ENCODE measurements at places on chromosomes 16 and 17. TPM values are rescaled to one million over a fixed set of nuclear protein-coding genes. Genes with fewer than 3 reads are reported as not detected.

HBQ1 gene
- total RNA-seq: 6.1 TPM

TRIM37 gene
- total RNA-seq: 25.9 TPM

ACSM2B gene
- not detected for total RNA-seq

TPSD1 gene
- not detected for total RNA-seq

ATP6V0C gene
- total RNA-seq: 329 TPM

ANKRD40CL gene
- total RNA-seq: not detected

SYT17 gene
- total RNA-seq: 12.4 TPM

EPN3 gene
- 0.14 TPM for total RNA-seq

MFAP4 gene
- not detected for total RNA-seq

MYH11 gene
- 0.09 TPM for total RNA-seq

PRDM7 gene
- not detected for total RNA-seq

ACSM3 gene
- 3.9 TPM for total RNA-seq

G6PC1 gene
- total RNA-seq: not detected

MYL4 gene
- not detected for total RNA-seq

CMTM3 gene
- 92.9 TPM for total RNA-seq

SPDYE4 gene
- not detected for total RNA-seq

PRKCB gene
- 0.22 TPM for total RNA-seq

ASPHD1 gene
- total RNA-seq: 20.2 TPM

CEMP1 gene
- total RNA-seq: not detected

ADAM11 gene
- total RNA-seq: 2.2 TPM

PRSS22 gene
- total RNA-seq: 0.62 TPM

CDRT15 gene
- total RNA-seq: not detected

DHRS13 gene
- 6.6 TPM for total RNA-seq

CHST5 gene
- 0.11 TPM for total RNA-seq

CTCF gene
- 32.2 TPM for total RNA-seq

SEPTIN12 gene
- not detected for total RNA-seq

IRF8 gene
- 0.41 TPM for total RNA-seq

TP53TG3D gene
- 0.97 TPM for total RNA-seq

CCL7 gene
- 0.27 TPM for total RNA-seq

CES3 gene
- 3.0 TPM for total RNA-seq

PARD6A gene
- 1.7 TPM for total RNA-seq

OR1D2 gene
- not detected for total RNA-seq

CDH8 gene
- total RNA-seq: 0.74 TPM

DCAF7 gene
- total RNA-seq: 42.0 TPM

NPIPA3 gene
- total RNA-seq: 1.0 TPM

STX4 gene
- 63.2 TPM for total RNA-seq

Data from A549 treated with dexamethasone at 1 μM for 4 hours (cell line).